HS-27A (cell line): ENCODE measurements at places on chromosomes 1 and 21.
A peak's percentile ranks its signal among the peaks of the same experiment; 100 is the strongest.

DNA sequence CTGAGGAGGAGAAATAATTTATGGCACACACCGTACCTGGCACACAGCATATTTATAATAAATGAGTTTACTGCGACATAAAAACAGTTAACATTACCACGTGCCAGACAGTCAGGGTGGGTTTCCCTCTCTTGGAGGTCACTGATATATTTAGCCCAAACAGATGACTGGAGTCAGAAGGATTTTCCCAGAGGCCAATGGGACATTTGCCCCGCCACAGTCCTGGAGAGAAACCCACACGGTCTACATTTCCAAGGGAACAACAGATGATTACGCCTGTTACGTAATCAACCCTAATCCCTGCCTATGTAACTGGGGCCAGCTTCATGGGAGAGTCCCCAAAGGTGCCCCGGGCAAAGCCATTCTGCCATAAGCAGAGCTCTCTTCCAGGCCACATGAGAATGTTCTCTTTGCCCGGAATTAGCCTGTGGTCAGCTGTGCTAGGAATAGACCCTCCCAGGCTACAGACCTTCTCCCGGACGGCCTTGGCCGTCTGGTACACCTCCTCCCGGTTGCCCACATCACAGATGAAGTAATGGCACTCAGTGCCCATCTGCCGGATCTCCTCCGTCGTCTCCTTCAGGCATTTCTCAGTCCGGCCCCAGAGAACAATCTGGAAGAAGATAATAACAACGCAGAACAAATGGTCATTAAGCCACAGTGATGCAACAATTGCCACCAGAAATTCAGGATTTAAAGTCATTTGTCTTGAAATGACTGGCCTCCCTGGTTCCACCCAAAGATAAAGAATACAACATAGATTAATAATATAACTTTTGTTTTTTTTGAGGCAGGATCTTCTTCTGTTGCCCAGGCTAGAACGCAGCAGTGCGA is 37.7 kb downstream of the DHRS3 start:
- DNase-seq, result no peak

DNA sequence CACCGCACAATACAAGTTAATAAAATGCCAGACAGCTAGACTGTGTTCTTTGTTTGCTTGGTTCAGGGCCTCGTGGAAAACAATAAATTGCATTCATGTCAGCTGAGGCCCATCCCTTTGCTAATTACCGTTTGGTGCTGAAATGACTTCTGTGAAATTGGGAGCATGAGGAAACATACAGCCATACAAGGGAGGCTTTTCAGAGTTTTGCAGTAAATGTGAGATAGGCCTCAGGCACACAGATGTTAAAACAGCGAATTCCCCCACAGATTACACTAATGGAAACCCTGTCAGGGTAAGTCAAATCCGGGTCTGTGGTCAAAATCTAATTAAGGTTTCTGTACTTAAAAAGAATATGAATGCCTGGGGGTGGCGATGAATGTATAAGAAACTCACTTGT is 173.5 kb upstream of the LMO4 start:
- DNase-seq, result no peak

DNA sequence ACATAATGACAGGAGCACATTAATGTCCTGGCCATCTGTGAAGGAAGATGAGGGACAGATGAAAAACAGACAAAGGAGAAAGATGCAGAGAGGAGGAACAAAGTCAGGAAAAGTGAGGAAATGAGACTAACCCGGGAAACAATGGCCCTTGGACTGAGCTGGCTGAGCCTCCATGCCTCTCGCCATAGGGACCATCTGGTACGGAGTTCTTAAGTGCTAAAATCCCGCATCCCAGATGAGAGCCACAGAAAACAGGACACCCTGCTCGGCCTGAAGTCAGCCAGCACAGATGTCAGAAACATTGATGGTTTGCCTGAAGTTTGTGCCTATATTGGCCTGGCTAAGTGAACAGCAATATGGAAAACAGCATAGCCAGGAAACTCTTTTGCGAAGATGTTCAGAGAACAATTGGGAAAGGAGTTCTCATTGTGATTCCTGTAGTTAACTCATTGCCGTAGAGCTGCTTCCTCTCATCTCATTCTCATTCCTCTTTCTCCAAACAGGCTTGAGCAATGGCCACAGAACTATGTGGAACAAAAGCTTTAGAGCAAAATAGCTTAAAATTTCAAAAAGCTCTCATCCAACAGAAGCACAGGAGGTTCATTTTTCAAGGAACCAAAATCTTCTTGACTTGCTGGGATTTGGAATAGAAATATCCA is 96.6 kb downstream of the ASTN1 start:
- DNase-seq, result no peak

- DNase-seq, result peak; percentile 14
Observed at GRCh38 chr1:58699011-58699762, 675 bp downstream of the MYSM1 start.

DNA sequence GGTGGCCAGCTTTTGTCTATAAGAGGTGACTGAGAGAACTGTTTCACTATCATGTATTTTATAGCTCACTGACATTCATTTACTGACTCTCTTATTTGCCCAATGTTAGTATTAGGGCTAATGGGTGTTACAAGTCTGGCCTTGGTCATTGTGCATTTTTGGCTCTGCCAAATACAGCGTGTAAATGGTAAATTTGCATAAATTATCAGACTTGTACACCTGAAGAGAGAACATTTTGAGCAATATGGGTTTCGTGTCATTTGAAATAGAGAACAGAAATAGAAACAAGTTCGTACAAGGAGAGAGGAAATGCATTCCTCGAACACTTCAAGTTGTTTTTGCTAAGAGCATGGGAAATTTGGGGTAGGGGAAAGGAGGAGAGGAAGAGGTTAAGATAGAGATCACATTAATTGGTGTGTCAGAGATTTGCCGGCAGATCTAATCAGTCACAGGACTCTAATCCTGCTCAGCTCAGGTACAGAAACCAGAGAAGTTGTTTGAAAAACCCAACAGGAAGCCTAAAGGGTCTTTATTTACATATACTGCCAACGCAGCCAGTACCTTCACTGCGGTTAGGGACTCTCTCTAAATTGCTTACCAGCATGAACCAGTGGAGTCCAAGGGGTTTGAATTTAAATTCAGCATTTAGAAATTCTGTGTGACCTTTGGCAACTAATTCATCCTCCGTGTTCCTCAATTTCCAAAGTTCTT is 261.5 kb downstream of the GPATCH2 start:
- DNase-seq, result no peak

- DNase-seq, result no peak
Observed at GRCh38 chr1:18237371-18237770, 129.8 kb downstream of the IGSF21 start.

DNA sequence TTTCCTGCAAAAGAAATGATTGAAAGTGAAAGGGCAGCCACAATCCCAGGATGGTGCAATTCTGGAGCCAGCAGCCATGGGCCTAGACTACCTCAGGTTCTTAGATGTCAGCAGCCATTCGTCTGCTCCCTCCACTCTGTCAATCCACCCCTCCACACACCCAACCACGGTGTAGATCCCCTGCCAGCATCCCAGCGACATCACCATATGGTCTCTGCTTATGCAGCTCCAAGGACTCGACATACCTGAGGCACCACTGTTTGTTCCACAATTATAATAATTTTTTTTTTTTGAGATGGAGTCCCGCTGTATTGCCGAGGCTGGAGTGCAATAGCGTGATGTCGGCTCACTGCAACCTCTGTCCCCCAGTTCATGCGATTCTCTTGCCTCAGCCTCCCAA is 6.5 kb downstream of the SYNC start:
- no peak for DNase-seq

- DNase-seq, result no peak
Observed at GRCh38 chr1:153231363-153231762, 14.0 kb downstream of the PRR9 start.

DNA sequence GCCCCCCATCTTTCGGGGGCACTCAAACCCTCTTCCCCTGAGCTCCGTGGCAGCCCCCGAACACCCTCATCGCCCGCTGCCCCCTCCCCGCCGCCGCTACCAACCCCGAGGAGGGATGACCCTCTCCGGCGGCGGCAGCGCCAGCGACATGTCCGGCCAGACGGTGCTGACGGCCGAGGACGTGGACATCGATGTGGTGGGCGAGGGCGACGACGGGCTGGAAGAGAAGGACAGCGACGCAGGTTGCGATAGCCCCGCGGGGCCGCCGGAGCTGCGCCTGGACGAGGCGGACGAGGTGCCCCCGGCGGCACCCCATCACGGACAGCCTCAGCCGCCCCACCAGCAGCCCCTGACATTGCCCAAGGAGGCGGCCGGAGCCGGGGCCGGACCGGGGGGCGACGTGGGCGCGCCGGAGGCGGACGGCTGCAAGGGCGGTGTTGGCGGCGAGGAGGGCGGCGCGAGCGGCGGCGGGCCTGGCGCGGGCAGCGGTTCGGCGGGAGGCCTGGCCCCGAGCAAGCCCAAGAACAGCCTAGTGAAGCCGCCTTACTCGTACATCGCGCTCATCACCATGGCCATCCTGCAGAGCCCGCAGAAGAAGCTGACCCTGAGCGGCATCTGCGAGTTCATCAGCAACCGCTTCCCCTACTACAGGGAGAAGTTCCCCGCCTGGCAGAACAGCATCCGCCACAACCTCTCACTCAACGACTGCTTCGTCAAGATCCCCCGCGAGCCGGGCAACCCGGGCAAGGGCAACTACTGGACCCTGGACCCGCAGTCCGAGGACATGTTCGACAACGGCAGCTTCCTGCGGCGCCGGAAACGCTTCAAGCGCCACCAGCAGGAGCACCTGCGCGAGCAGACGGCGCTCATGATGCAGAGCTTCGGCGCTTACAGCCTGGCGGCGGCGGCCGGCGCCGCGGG is 837 bp downstream of the FOXD3 start:
- DNase-seq, result no peak

DNA sequence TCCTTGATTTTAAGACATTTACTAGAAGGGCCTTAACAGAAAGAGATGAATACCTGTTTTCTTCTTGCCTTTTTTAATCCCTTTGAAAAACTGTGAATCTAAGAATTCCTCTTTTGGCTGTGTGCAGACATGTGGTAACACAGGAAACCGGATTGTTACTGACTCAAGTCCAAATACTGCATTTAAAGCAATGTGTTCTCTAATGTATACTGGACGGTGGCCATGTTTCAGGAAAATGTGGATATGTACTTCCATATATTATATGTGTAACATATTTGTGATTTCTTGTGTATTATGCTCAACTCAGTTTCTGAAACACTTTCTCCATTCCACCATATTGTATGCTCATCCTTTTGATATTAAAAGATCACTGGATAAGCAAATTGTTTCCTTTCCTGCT is 185.1 kb downstream of the LRRC7 start:
- DNase-seq, result no peak

DNA sequence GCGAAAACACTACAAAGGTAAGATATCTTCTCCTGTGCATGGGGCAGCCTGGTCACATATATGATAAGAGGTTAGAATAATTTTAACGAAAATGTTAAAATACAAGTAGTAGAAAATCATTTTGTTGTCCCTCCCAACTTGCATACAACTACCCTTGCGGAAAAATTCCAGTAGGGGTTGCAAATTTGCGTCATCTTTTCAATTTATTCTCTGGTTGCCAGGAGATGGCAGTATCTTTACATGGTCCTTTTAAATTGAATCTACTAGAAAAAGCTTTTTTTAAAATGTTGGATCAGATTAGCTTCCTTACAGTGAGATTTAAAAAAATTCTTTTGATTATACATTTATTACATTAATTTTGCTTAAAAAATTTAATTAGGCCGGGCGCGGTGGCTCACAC is 10.9 kb downstream of the S100PBP start:
- no peak for DNase-seq

DNA sequence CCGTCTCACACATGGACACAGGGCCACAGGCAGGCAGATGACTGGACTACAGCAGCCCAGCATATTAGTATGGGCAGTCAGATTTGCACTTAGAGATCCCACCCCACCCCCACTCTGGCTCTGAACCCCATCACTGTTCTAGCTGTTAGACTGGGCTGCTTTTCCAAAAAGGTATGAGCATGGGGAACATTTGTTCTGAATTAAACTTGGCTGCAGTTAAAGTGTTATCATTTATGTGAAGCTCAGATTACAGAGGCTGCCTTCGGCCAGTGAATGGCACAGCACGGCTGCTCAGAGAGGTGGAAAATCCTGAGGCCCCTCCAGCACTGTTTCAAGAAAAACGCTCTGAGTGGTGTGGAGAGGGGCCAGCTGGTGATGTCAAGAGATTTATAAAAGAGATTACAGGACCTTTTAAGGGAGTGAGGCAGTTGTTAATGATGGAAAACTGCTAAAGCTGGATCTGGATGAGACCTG is 6.9 kb upstream of the NOS1AP start:
- DNase-seq, result no peak
